Lung (tissue), 17 donors: ENCODE measurements at places on chromosomes 5 and 9. TPM values are rescaled to one million over a fixed set of nuclear protein-coding genes. Genes with fewer than 3 reads are reported as not detected.

GRCh38 chr5:21397693-21398092, 1409.7 kb upstream of the CDH18 start:
- no peaks in the 10 kb centered on the region for H3K4me1 ChIP-seq
- no peak overlapping the region for H3K27ac ChIP-seq
- H3K36me3 ChIP-seq = no peaks in the 10 kb centered on the region
- DNase-seq = no peak
- H3K4me3 ChIP-seq = no peak overlapping the region

DNA sequence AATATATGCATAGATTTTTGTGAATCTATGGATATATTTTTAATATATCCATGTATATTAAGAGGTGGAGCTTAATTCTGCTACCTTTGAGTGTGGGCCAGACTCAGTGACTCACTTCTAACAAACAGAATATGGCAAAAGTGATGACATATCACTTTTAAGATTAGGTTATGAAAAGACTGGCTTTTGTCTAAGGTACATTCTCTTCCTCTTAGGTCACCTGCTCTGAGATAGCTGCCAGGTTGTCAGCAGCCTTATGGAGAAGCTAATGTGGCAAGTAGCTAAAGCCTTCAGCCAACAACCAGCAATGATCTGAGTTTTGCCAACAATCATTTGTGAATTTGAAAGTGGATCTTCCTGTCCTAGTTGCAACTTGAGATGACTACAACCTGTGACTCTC, 83.8 kb downstream of the ANKRD31 start:
- no peak overlapping the region for H3K27ac ChIP-seq
- no peaks in the 10 kb centered on the region for H3K27me3 ChIP-seq
- DNase-seq = no peak
- H3K4me3 ChIP-seq = no peak overlapping the region
- no peaks in the 10 kb centered on the region for H3K36me3 ChIP-seq
- H3K4me1 ChIP-seq = no peaks in the 10 kb centered on the region

- H3K27ac ChIP-seq = no peak overlapping the region
- no peak for DNase-seq
- no peaks in the 10 kb centered on the region for H3K27me3 ChIP-seq
- H3K36me3 ChIP-seq = peaks cover 37% of the 10 kb centered on the region
- H3K4me1 ChIP-seq = no peaks in the 10 kb centered on the region
Observed at GRCh38 chr9:132319421-132320110, 35.2 kb downstream of the SETX start.

DNA sequence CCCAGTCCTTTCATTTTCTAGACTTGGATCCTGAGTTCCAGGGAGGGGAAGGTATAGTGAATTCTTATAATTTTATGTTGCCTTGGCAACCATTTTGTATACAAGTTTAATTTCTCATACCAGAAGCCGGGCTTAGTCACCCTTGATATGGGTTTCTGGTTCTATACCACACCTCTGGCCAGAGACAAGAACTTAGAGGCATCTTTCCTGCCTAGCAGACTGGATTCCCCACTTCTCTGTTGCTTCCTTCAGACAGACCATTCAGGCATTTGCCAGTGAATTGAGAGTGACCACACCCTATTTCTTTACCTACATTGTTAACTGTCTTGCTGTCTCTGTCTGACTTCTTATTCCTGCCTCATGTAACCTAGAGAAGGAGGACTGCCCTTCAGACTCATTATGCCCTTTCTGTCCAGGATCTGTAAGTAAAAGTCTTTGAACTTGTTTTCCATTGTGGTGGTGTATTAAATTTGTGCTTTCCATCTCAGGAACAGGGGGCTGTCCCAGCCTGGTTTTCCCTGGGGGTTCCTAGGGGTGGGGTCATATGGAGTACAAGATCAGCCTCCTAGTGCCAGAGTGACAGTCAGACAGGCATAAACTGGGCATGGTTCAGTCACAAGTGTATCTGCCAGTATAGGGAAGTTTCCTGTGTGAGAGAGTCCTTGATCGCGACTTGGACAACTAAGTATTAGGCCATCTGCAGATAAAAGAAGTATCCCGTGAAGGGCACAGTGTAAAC, 27.4 kb downstream of the TNFSF8 start:
- H3K36me3 ChIP-seq = no peaks in the 10 kb centered on the region
- H3K4me3 ChIP-seq = no peak overlapping the region
- no peak for DNase-seq
- no peak overlapping the region for H3K27ac ChIP-seq
- no peaks in the 10 kb centered on the region for H3K27me3 ChIP-seq

DNA sequence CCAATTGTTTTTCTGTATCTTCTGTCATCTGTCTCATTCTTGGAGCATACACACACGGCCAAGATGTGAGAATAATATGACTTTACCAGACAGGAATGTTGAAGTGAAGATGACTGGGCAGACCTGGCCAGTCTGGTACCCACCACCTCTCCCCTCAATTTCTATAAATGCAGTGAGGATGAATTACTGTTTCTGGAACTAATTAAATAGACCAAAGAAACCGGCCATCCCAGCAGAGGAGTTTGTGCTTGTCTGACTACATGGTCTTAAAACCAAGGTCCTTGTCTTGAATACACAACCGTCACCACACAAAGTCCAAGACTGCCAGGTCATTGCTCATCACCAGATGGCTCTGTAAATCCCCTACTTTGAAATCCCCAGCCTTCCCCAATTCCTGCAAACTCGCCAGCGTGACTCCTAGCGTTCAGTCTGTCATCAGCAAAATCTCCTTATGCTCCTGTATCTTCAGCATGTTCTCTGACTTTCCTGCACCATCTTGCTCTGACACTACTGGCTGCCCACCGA, 147.2 kb downstream of the PDE4D start:
- no peaks in the 10 kb centered on the region for H3K27me3 ChIP-seq
- no peaks in the 10 kb centered on the region for H3K36me3 ChIP-seq
- no peak for DNase-seq
- peaks cover 23% of the 10 kb centered on the region for H3K4me1 ChIP-seq
- no peak overlapping the region for H3K4me3 ChIP-seq
- no peak overlapping the region for H3K27ac ChIP-seq

GRCh38 chr5:91366551-91366950, 16.6 kb downstream of the ARRDC3 start:
- no peaks in the 10 kb centered on the region for H3K27me3 ChIP-seq
- no peak overlapping the region for H3K4me3 ChIP-seq
- H3K36me3 ChIP-seq = peaks cover 23% of the 10 kb centered on the region
- DNase-seq = peak; percentile 19
- H3K27ac ChIP-seq = no peak overlapping the region

DNA sequence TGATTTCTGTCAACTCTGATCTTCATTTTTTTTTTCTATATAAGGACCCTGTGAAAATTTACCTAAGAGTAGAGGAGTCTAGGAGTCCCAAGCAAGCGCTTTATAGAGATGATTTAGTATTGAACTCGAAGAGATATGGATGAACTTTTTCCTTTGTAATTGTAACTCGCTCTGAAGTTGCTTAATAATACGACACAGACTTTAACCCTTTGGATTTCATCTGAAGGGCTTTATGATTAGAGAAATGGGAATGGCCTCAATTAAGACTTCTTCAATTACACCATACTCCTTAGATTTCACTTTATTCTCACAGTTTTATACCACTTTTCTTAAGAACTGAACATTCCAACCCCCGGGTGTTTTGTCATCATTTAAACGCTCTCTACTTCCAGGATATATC, 647.7 kb downstream of the HTR1A start:
- no peaks in the 10 kb centered on the region for H3K36me3 ChIP-seq
- H3K27me3 ChIP-seq = no peaks in the 10 kb centered on the region
- peaks cover 13% of the 10 kb centered on the region for H3K4me1 ChIP-seq
- DNase-seq = peak; percentile 6
- H3K27ac ChIP-seq = no peak overlapping the region
- H3K4me3 ChIP-seq = no peak overlapping the region

- no peak overlapping the region for H3K27ac ChIP-seq
- no peaks in the 10 kb centered on the region for H3K27me3 ChIP-seq
- no peak for DNase-seq
- no peaks in the 10 kb centered on the region for H3K36me3 ChIP-seq
- no peaks in the 10 kb centered on the region for H3K4me1 ChIP-seq
Observed at GRCh38 chr9:136295542-136296433, 8.1 kb downstream of the CCDC187 start.

GRCh38 chr5:139061856-139062255, 136.3 kb downstream of the SIL1 start:
- H3K36me3 ChIP-seq = no peaks in the 10 kb centered on the region
- H3K4me3 ChIP-seq = no peak overlapping the region
- H3K4me1 ChIP-seq = peaks cover 12% of the 10 kb centered on the region
- DNase-seq = peak; percentile 32
- no peaks in the 10 kb centered on the region for H3K27me3 ChIP-seq
- H3K27ac ChIP-seq = peak overlapping the region; percentile 64

DNA sequence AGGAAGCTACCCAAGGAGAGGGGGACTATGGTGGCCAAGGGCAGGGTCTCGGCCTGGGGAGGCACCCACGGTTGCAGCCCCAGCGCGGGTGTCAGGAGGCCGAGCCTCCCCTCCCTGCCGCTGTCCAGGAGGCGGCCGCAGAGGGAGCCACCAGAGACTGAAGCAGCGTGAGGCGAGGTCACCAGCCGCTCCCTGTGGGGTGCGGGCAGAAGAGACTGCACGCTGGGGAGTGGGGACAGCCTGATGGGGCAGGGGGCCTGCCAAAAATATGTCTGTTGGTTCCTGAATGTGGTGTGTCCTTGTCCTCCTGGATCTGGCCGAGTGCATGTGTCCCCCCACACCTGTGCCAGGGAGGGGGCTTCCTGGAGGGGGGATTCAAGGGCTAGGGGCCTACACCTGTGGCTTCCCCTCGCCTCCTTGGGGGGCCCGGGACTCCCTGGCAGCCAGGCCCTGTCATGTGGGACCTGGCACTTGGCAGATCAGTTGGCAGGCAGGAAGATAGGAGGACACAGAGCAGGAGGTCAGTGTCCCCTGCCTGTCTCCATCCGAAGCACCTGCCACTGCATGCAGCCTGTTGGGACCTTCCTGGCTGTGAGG, 131.2 kb downstream of the DAB2IP start:
- H3K36me3 ChIP-seq = peaks cover 37% of the 10 kb centered on the region
- DNase-seq = no peak
- H3K27me3 ChIP-seq = no peaks in the 10 kb centered on the region
- no peak overlapping the region for H3K27ac ChIP-seq
- H3K4me1 ChIP-seq = no peaks in the 10 kb centered on the region

- no peaks in the 10 kb centered on the region for H3K36me3 ChIP-seq
- H3K4me1 ChIP-seq = no peaks in the 10 kb centered on the region
- DNase-seq = no peak
- no peak overlapping the region for H3K27ac ChIP-seq
- H3K27me3 ChIP-seq = no peaks in the 10 kb centered on the region
- no peak overlapping the region for H3K4me3 ChIP-seq
Observed at GRCh38 chr5:128815201-128815600, 150.1 kb upstream of the SLC27A6 start.

DNA sequence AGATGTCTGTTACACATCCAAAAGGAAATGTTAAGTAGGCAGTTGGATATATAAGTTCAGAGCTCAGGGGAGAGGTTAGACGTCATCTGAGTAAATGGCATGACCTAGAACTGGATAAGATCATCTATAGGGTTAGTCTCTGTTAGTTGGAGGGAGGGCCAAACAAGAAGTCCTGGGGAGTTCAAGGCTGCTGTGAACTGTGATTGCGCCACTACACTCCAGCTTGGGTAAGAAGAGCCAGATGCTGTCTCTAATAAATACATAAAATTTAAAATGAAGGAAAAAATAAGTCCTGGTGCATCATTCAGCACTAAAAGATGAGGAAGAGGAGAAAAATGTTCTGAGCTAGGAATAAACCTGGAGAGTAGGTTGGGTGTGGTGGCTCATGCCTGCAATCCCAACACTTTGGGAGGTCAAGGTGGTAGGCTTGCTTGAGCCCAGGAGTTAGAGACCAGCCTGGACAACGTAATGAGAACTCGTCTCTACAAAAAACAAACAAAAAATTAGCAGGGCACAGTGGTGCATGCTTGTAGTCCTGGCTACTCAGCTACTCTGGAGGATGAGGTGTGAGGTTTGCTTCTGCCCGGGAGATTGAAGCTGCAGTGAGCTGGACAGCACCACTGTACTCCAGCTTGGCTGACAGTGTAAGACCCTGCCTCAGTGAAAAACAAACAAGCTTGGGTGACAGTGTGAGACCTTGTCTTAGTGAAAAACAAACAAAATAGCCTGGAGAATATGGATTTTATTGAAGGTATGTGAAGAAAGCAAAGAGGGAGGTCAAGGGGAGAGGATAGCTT, 123.6 kb downstream of the ACTBL2 start:
- DNase-seq = peak; percentile 73
- H3K4me1 ChIP-seq = no peaks in the 10 kb centered on the region
- no peak overlapping the region for H3K4me3 ChIP-seq
- H3K36me3 ChIP-seq = no peaks in the 10 kb centered on the region
- no peak overlapping the region for H3K27ac ChIP-seq

- H3K4me3 ChIP-seq = no peak overlapping the region
- no peaks in the 10 kb centered on the region for H3K27me3 ChIP-seq
- H3K27ac ChIP-seq = no peak overlapping the region
Observed at GRCh38 chr5:168359820-168360460, 68.5 kb downstream of the WWC1 start.

- no peak for DNase-seq
- no peak overlapping the region for H3K4me3 ChIP-seq
- peak overlapping the region; percentile 75 for H3K27ac ChIP-seq
- H3K27me3 ChIP-seq = no peaks in the 10 kb centered on the region
- no peaks in the 10 kb centered on the region for H3K36me3 ChIP-seq
Observed at GRCh38 chr5:160419458-160420330, 813 bp upstream of the SLU7 start.

DNA sequence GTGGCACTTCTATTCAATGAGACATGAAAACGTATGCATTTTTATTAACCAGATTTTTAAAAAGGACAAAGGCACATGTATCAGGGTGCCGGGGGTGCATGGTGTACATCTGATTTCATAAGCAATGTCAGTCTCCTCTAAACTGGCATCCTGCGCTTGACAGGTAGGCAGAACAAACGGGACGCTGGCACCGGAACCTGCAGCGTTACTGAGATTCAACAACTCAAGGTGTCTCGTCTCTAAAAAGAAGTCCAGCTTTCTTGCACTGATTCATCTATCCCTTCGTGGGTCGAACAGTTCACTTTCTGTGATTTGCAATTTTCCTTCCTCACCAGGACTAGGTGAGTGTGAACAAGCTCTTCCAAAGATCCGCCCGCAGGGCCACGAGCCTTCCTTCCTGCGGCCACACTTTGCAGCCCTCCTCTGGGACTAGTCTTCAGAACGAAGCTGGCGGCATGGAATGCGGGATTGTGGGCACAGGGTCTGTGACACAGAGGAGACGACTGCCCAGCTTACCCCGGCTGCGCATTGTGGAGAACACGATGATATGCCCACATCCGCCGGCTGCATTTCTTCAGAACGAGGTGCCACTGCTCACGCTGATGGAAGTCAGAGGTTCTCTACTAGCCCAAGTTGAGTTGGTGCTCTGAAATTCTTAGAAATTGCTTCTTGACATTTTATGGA, 7.2 kb downstream of the SLC6A3 start:
- no peaks in the 10 kb centered on the region for H3K36me3 ChIP-seq
- H3K4me1 ChIP-seq = no peaks in the 10 kb centered on the region
- no peak overlapping the region for H3K4me3 ChIP-seq

The SEMA4D gene
- total RNA-seq = 61.5 TPM

The LMX1B gene
- total RNA-seq = 0.14 TPM

The ATP10B gene
- 7.2 TPM for total RNA-seq

The PDGFRB gene
- total RNA-seq = 110 TPM

The SOX30 gene
- total RNA-seq = not detected

The CARTPT gene
- total RNA-seq = not detected
